Pons (tissue), 1 donor: ENCODE measurements at places on chromosomes 11 and 22.
A peak's percentile ranks its signal among the peaks of the same experiment; 100 is the strongest.

GRCh38 chr22:49180683-49181024 is 647.0 kb downstream of the BRD1 start:
- no peak for DNase-seq

- no peak for DNase-seq
Observed at GRCh38 chr22:46531581-46532175, 5.7 kb downstream of the CELSR1 start.

GRCh38 chr11:727281-727701 is 20.0 kb upstream of the TALDO1 start:
- no peak for DNase-seq

DNA sequence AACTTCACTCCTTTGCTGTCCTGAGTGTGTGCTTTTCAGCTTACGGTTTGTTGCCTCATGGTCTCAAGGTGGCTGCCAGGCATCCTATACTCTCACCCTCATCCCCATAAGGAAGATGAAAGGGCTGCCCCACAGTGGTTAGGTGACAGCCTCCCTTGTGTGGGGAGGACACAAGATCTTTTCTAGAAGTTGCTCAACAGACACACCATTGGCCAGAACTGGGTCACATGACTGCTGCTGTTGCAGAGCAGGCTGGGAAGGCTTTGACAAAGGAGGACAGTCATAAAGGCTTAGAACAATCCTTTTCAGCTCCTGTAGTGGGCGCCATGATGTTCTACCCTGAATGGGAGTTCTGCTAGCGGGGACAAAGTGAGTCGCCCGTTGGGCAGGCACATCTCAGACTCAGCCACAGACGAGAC is 69.7 kb upstream of the RASD2 start:
- DNase-seq, result no peak

- DNase-seq, result no peak
Observed at GRCh38 chr11:68948935-68949334, 31.9 kb downstream of the MRGPRD start.

DNA sequence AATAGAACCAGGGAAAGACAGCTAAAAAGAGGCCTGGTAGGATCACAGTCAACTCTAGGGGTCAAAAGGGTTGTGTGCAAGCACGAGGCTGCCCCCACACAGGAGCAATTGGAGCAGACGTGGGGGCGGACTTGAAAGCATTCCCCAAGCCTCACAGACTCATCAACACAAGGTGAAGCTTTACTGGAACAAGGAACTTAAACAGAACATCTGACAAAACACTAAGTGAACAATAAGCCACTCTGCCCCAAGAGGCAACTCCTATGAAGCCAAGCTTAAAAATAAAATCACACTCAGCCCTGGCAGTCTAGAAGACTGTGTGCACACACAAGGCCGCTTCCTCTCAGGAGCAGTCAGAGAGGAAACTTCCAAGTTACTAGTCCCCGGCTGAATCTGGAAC is 32.2 kb upstream of the TEAD1 start:
- no peak for DNase-seq

- no peak for DNase-seq
Observed at GRCh38 chr11:34203377-34203871, 98.0 kb downstream of the NAT10 start.

GRCh38 chr11:84675396-84676025 is 951.6 kb downstream of the DLG2 start:
- no peak for DNase-seq

DNA sequence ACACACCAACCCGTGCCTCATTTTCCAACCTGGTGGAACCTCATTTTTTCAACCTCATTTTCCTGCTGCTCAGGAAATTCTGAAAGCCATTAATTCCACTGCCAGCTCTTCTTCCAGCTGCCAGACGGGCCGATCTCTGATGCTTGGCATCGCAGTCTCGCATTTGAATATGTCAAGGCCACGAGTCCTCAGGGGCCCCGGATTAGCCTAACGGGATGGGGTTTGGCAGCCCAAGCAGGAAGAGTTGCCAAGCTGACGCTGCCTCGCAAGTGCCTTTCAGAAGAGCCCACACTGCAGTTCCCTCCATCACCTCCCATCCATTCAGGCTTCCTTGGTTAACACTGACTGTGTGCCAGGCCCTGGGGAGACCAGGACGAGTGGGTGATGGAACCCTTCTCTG is 8.7 kb downstream of the RASD2 start:
- DNase-seq, result peak; percentile 53

GRCh38 chr11:75946531-75947530 is 131.8 kb downstream of the UVRAG start:
- DNase-seq, result peak; percentile 60

DNA sequence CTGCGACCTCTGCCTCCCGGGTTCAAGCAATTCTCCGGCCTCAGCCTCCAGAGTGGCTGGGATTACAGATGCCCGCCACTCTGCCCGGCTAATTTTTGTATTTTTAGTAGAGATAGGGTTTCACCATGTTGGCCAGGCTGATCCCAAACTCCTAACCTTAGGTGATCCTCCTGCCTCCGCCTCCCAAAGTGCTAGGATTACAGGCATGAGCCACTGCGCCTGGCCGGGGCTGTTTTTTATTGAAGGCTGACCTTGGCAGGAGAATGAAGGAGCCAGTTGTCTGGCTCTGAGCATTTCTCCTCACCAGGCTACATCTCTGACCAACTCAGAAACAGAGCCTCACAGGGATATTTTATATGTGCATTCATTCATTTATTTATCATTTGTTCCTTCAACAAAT is 2.3 kb downstream of the KIAA1671 start:
- no peak for DNase-seq

DNA sequence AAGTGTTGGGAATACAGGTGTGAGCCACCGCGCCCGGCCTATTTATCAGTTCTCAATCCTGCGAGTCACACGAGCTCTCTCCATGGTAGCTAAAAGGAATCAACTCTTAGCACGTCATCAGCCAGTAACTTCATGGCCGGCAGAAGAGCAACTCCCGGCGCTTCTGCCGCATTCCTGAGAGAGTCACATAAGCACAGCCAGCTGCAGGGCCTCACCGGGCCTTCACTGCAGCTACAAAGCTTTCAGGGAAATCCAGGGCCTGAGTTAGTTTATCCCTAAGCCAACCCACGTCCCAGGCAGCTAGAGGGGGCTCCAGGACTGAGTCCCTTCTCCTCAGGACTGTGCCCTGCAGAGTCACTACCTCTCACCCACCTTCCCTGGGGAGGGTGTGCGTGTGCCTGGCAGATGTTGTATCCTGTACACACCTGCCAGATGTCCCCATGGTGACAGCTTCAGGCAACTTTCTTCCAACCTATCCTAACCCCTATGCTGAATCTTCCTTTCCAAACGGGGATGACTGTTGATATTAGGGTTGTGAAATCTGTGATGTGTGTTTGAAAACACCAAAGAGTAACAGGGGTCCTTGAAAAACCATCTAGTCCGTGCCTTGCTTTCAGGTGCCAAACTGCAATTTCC is 45.9 kb upstream of the ARFGAP3 start:
- DNase-seq, result no peak

GRCh38 chr11:88035271-88035670 is 140.0 kb downstream of the RAB38 start:
- no peak for DNase-seq

- no peak for DNase-seq
Observed at GRCh38 chr11:24748261-24748660, 251.4 kb downstream of the LUZP2 start.

GRCh38 chr22:30605449-30606110 is 1.4 kb upstream of the TCN2 start:
- peak; percentile 59 for DNase-seq

DNA sequence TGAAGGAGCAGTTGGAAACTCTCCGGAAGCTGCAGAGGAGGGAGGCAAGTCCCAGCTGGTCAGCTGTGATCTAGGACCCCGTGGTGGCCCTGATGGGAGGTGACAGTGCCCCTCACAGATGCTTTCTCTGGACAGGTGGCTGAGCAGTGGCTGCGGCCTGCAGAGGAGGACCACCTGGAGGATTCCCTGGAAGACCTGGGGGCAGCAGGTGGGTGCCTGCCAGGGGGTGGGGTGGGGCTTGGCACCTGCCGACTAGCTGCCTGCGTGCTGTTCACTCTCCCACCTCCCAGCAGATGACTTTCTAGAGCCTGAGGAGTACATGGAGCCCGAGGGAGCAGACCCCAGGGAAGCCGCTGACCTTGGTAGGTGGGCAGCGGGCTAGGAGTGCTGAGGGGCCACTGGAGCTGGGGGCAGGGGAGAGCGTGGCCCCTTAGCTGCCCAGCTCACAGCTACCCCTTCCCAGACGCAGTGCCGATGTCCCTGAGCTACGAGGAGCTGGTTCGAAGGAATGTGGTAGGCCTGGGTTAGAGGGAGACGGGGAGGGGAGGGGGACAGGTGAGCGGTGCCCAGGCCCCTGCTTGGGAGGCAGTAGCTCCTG is 3.1 kb downstream of the SCO2 start:
- no peak for DNase-seq
